ENCODE measurements at places on chromosomes 7 and 10.

- H3K4me3 ChIP-seq = no peak overlapping the region
- no peak for DNase-seq
- no peaks in the 10 kb centered on the region for H3K27me3 ChIP-seq
- H3K36me3 ChIP-seq = no peaks in the 10 kb centered on the region
These were observed 267.5 kb downstream of the SDK1 start for GRCh38 chr7:3568516-3568915.

- DNase-seq = no peak
- H3K36me3 ChIP-seq = no peaks in the 10 kb centered on the region
- no peaks in the 10 kb centered on the region for H3K27me3 ChIP-seq
- peak overlapping the region; percentile 8 for H3K27ac ChIP-seq
- no peak overlapping the region for H3K4me3 ChIP-seq
- H3K4me1 ChIP-seq = peaks cover 4% of the 10 kb centered on the region
These were observed 38.5 kb upstream of the PDLIM1 start for GRCh38 chr10:95329296-95329695.

- no peaks in the 10 kb centered on the region for H3K4me1 ChIP-seq
- H3K4me3 ChIP-seq = no peak overlapping the region
- H3K27ac ChIP-seq = no peak overlapping the region
- no peak for DNase-seq
These were observed 69.3 kb downstream of the LRRC4 start for GRCh38 chr7:127961786-127962453.

- no peaks in the 10 kb centered on the region for H3K27me3 ChIP-seq
- H3K27ac ChIP-seq = no peak overlapping the region
- H3K4me3 ChIP-seq = no peak overlapping the region
- peaks cover 11% of the 10 kb centered on the region for H3K4me1 ChIP-seq
- DNase-seq = no peak
- H3K36me3 ChIP-seq = no peaks in the 10 kb centered on the region
These were observed 6.3 kb upstream of the SFMBT2 start for GRCh38 chr10:7417103-7417623.

DNA sequence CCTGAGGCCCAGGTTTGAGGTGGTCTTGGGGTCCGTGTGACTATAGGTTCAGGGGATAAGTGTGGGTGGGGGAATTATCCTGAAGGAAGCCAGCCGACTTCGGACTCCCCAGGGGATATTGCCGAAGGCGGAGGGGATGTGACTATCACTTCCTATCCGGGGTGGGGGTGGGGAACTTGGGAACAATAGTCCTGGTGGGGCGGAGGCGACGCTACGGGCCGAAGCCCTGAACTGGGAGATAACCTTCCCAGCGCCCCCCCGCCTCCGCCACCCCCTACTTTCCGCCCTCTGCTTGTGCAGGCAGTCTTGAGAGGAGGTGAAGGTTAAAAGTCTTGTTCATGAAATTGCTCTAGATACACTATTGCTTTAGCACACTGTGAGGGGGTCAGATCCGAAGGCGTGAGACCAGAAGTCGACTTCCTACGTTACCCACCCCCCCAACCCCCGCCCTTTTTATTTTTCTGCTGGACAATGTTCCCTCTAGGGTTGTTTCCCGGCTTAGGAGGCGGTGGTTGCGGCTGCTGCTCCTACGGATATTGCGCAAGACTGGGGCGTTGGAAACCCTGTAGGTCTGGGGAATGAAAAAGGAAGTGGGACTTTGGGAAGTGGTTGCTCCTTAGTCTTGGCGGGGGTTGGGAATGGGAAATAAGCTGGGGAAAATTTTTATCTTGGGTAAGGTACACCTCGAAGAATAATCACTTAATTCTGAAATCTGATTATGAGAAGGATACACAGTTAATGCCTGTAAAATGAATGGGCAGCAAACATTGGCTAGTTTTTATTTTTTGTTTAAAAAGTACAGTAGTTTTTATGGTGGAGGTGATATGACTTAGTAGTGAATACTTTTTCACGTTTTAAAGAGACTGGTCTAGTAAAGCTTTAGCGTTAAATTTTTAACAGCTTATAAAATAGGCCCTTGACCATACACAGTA lies 1.5 kb downstream of the PTPN12 start:
- peak; percentile 25 for DNase-seq
- H3K27me3 ChIP-seq = no peaks in the 10 kb centered on the region
- H3K4me3 ChIP-seq = peak overlapping the region; percentile 88
- H3K36me3 ChIP-seq = no peaks in the 10 kb centered on the region
- H3K27ac ChIP-seq = peak overlapping the region; percentile 98
- H3K4me1 ChIP-seq = peaks cover 35% of the 10 kb centered on the region

DNA sequence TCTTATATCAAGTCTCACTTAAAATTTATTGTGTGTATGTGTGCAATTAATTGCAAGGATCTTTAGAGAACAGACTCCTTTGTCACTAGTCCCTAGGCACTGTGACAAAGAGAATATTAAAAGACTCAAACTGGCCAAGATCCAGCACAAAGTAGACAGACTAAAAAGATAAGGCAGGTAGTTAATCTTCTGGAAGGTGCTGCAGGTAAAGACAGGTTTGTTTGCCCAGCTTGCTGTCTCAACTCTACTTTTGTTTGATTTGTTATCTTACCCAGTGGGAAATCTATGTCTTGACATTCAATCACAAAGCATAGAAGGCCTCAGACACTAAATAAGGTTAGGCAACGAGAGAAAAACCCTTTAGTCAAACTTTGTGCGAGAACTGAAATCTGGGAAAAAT lies 807.9 kb upstream of the LRRN3 start:
- no peak overlapping the region for H3K27ac ChIP-seq
- no peaks in the 10 kb centered on the region for H3K27me3 ChIP-seq
- H3K36me3 ChIP-seq = no peaks in the 10 kb centered on the region
- DNase-seq = no peak
- no peaks in the 10 kb centered on the region for H3K4me1 ChIP-seq

DNA sequence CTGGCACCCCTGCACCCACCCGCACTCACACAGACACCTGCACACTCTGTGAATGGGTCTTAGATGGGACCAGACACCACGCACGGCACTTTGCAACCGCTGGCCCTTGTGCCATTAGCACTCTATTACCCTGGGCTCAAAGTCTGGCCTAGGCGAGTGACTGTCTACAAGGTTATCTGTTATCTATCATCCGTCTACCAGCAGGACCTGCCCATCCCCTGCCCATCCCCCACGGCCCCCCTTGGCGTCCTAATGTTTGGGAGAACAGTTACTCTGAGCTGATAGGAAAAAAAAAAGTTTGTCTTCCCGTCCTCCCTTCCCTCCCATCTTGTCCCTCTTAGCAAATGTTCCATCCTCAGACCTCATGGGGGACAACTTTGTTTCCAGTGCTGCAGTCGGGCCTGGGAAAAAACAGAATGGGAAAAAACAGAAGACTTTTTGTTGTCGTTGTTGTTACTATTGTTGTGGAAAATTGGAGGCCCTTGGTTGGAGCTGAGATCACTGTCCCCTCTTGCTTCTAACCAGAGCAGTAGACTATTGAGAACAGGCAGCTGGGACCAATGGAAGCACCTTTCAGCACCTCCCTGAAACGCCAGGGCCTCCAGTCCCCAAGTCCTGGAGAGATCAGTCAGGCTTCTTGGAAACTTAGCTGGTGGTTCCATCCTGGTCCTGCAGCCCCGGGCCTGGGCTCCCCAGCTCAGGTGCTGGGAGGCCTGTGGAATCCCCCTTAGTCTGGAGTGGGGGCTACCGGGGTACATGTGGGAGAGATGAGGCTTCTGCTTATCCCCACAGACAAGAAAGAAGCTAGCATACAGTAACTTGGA lies 12.2 kb downstream of the UNCX start:
- peaks cover 74% of the 10 kb centered on the region for H3K27me3 ChIP-seq
- H3K27ac ChIP-seq = no peak overlapping the region
- no peak for DNase-seq
- H3K4me3 ChIP-seq = no peak overlapping the region

DNA sequence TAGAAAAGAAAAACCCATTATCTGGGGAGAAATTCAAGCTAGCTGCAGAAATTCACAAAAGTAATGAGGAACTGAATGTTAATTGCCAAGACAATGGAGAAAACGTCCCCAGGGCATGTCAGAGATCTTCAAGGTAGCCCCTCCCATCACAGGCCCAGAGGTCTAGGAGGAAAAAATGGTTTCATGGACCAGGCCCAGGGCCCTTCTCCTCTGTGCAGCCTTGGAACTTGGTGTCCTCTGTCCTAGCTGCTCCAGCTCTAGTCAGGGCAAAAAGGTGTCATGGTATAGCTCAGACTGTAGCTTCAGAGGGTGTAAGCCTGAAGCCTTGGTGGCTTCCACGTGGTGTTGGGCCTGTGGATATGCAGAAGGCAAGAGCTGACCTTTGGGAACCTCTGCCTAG lies 411.8 kb downstream of the ADRA2A start:
- no peaks in the 10 kb centered on the region for H3K4me1 ChIP-seq
- H3K4me3 ChIP-seq = no peak overlapping the region
- H3K36me3 ChIP-seq = no peaks in the 10 kb centered on the region
- no peak for DNase-seq
- no peak overlapping the region for H3K27ac ChIP-seq

GRCh38 chr10:80519936-80520650 lies 17.6 kb upstream of the SH2D4B start:
- H3K27ac ChIP-seq = no peak overlapping the region
- no peak overlapping the region for H3K4me3 ChIP-seq
- peaks cover 25% of the 10 kb centered on the region for H3K36me3 ChIP-seq
- no peaks in the 10 kb centered on the region for H3K4me1 ChIP-seq
- no peaks in the 10 kb centered on the region for H3K27me3 ChIP-seq

DNA sequence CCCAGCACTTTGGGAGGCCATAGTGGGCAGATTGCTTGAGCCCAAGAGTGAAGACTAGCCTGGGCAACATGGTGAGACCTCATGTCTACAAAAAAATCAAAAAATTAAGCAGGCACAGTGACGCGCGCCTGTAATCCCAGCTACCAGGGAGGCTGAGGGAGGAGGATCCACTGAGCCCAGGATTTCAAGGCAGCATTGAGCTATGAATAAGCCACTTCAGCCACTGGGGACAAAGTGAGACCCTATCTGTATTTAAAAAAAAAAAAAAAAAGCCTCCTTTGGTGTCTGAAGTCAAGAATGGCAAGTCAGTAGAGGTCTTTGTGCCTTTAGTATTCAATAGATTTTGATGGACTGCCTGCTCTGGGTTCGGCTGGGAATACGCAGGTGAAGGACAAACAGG lies 85.7 kb downstream of the RALA start:
- H3K27me3 ChIP-seq = no peaks in the 10 kb centered on the region
- no peak overlapping the region for H3K27ac ChIP-seq
- peaks cover 38% of the 10 kb centered on the region for H3K36me3 ChIP-seq
- peaks cover 45% of the 10 kb centered on the region for H3K4me1 ChIP-seq
- H3K4me3 ChIP-seq = no peak overlapping the region
- DNase-seq = no peak

GRCh38 chr10:70675496-70676161 lies 3.3 kb downstream of the ADAMTS14 start:
- H3K27ac ChIP-seq = no peak overlapping the region
- no peak for DNase-seq
- peaks cover 40% of the 10 kb centered on the region for H3K4me1 ChIP-seq
- no peaks in the 10 kb centered on the region for H3K36me3 ChIP-seq

DNA sequence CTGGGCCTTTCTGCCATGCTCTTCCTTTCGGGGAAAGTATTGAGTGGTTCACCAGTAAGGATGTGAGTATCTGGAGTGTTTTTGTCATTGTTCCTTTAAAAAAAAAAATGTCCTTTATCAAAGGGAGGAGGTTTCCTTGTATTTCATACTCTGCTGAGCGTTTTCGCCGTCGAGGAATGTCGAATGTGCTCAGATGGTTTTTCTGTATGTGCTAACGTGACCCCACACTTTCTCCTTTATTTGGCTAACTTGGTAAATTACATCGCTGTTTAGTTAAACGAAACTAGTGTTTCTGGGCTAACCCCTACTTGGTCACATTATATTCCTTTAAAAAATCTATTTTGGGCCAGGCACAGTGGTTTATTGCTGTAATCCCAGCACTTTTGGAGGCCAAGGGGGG lies 45.9 kb downstream of the INPP5A start:
- H3K4me1 ChIP-seq = peaks cover 6% of the 10 kb centered on the region
- H3K27ac ChIP-seq = no peak overlapping the region
- no peak for DNase-seq
- H3K27me3 ChIP-seq = no peaks in the 10 kb centered on the region

DNA sequence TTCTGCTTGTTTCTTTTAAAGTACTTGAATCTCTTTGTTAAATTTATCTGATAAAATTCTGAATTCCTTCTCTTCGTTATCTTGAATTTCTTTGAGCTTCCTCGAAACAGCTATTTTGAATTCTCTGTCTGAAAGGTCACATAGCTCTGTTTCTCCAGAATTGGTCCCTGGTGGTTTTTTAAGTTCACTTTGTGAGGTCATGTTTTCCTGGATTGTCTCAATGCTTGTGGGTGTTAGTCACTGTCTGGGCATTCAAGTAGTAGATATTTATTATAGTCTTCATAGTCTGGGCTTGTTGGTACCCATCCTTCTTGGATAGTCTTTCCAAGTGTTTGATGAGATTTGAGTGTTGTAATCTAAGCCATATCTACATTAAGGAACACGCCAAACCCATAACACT lies 1060.6 kb downstream of the LRMDA start:
- no peaks in the 10 kb centered on the region for H3K4me1 ChIP-seq
- no peak overlapping the region for H3K4me3 ChIP-seq
- H3K27me3 ChIP-seq = no peaks in the 10 kb centered on the region

GRCh38 chr10:132507409-132507955 lies 30.1 kb upstream of the INPP5A start:
- H3K27ac ChIP-seq = peak overlapping the region; percentile 63
- DNase-seq = no peak
- H3K4me1 ChIP-seq = peaks cover 24% of the 10 kb centered on the region
- no peaks in the 10 kb centered on the region for H3K36me3 ChIP-seq

DNA sequence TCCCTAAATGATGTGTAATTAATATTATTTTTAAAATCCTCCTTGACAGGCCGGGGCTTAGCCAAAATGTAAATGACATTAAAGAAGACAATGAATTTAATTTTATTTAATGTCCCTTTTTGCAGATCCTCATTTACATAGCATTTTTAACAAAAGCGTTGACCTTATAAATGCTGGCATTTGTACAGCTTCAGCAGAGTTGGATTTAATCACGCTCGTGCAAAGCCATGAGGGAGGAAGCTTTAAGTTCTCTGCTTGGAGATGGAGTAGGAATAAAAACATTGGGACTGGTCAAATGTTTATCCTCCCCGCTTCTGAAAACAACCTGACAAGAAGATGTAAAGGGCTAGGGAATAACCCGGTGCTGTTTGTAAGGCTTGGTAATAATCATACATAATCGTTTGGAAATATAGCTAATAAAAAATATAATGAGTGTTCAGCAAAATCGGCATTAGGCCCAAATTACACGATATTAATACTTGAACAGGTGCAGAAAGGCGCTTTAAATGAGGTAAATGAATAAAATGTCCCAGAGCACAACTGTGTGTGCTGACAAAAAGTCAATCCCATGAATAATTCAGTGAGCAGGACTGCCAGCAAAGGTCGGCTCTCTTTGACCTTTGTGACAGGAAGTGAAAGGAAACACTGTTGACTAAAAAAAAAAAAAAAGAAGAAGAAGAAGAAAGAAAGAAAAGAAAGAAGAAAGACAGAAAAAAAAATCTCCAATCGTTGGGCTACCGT lies 11.5 kb downstream of the EBF3 start:
- peaks cover 86% of the 10 kb centered on the region for H3K27me3 ChIP-seq
- H3K36me3 ChIP-seq = no peaks in the 10 kb centered on the region
- H3K4me1 ChIP-seq = peaks cover 3% of the 10 kb centered on the region
- H3K4me3 ChIP-seq = no peak overlapping the region
- peak overlapping the region; percentile 68 for H3K27ac ChIP-seq

Data from esophagus squamous epithelium (tissue), 5 donors.